ENCODE measurements at places on chromosomes 2 and 18. TPM values are rescaled to one million over a fixed set of nuclear protein-coding genes. Genes with fewer than 3 reads are reported as not detected.

DNA sequence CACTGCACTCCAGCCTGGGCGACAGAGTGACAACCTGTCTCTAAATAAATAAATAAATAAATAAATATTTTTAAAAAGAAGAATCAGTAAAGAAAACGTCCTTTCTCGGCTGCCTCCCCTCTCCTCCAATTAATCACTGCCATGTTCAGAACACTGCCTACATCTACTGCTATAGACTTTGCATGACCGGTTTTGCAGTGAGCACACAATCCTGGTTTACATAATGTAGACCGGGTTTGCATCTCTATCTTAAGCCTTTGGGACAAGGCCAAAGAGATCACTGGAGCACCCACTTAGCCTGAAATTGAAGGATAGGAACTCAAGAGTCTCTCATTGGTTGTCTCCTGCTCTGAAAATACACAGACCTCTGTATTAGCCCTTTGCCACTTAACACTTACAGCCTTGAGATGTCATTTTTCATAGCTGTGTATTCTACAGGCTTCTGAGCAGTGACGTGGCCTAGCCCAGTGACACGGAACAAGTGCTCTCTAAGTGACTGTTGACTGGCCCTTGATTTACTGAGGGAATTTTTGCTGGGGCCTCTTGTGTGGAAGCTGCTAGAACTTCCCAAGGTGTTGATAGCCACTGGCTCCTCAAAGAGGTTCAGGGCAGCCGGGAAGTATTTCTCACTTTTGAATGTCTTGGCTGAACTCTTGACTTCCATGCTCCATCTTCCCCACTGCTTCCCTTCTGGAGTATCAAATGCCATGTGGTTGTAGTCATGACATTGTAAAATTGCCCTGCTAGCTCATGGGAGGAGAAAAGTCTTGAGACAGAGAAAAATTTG lies 45.3 kb upstream of the CCBE1 start:
- DNase-seq: no peak

- no peak for DNase-seq
Observed at GRCh38 chr18:34592481-34592880, 117.6 kb upstream of the DTNA start.

DNA sequence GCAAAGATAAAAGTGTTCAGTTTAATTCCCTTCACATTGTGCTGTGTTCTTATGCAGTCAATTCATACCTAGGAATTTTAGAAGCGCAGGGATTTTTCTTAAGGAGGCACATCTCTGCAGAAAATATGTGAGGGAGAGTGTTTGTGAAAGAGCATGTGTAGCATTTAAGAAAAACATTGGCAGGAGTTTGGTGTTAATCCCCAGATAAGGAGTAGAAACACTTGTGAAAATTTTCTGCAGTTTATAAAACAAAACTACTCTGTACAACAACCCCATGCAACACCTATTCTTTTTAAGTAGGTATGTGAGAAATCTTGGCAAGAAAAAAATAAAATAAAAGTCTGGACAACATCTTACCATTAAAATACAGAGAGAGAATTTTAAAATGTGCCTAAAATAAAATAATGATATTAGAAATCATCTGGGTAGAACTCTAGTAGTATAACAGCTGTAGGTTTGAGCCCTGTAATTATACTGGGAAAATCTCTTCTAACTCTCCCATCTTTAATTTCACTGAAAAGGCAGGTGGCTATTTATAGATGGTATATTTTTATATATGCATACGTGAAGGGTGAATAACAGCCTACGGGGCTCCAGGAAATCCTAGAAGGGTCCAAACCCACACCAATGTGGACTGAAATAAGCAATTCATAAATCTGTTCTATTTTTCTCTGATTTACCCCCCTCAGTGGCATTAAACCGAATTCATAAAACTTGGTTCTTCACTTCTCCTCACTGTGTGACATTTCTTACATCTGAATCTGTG lies 6.6 kb downstream of the FZD7 start:
- DNase-seq: no peak

DNA sequence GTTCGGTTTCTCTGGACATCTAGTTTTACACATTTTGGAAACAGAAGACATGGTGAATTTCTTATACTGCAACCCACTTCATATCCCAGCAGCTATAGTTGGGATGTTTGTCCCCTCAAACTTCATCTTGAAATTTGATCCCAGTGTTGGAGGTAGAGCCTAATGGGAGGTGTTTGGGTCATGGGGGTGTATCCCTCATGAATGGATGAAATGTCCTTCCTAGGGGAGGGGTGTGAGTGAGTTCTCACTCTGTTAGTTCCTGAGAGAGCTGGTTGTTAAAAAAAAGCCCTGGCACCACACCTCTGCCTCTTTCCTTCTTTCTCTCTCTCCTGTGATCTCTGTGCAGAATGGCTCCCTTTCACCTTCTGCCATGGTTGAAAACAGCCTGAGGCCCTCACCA lies 369.0 kb upstream of the KCNJ3 start:
- DNase-seq: no peak

- DNase-seq: no peak
Observed at GRCh38 chr18:23887035-23887434, 127.5 kb upstream of the TTC39C start.

DNA sequence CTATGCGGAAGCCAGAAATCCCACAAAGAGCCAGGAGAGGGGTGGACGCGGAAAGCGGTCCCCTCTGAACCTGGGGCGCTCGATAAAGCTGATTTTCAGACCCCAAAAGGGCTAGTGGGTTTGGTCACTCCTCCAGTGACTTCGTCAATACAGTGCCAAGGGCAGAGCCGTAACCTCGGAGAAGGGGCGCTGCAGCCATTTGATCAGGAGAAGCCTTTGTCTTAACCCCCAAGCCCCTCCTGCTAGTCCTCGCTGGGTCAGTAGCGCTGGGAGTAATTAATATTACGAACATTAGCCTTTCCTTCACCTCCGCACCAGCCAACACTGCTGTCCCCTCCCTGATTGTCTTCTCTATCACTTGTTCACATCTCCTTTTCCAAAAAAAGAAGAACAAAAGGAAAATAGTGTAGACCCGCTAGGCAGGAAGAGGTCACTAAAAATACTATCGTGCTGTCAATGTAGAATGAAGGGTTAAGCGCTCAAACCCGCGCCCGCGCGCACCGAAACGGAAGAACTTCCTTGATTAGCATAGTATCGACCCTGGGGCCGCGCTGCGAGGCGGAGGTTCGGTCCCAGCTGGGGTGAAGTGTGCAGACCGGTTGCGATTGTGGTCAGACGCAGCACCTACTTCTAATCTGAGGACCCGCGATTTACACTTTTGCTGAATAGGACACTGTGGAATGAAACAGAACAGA lies 63.2 kb upstream of the MAPRE2 start:
- peak; percentile 64 for DNase-seq

GRCh38 chr18:9994026-9994570 lies 80.3 kb downstream of the VAPA start:
- DNase-seq: no peak

- DNase-seq: peak; percentile 22
Observed at GRCh38 chr2:18788592-18788991, 199.2 kb upstream of the NT5C1B start.

DNA sequence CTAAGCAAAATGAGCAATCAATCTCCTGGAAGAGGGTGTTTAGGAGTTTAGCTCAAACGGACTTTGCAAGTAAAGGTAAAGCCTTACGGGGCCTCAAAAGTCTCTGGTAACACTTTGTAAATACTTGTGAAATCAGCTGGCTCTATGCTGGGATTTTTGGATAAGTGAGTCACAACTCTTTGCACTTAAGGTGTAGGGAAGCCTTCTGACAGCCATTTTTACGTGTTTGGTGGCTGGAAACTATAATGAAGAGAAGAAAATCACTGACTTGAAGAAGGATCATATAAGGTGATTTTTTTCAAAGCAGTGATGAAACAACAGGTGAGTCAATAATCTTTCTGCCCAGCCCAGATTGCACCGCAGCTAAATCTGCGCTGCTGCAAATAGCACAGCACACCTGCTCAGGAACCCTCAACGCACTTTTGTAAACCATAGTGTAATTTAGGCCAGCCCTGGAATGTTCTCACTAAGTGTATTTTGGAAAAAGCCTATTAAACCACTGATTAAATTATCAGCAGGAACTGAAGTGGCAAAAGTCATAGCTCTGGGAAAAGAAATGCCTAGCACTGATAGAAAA lies 218.8 kb downstream of the AGPS start:
- DNase-seq: peak; percentile 23

Gene PLGLB2
- not detected for polyA plus RNA-seq

Gene ASB18
- 0.09 TPM for polyA plus RNA-seq

Gene MC5R
- not detected for polyA plus RNA-seq
